NCI-H1694 treated with DMSO at 0.1 percent for 48 hours (cell line): ENCODE measurements at places on chromosomes 1 and 21.
A peak's percentile ranks its signal among the peaks of the same experiment; 100 is the strongest.

- DNase-seq = no peak
Observed at GRCh38 chr1:236058141-236058934, 6.6 kb downstream of the NID1 start.

- DNase-seq = no peak
Observed at GRCh38 chr1:29966526-29967045, 730.3 kb downstream of the PTPRU start.

DNA sequence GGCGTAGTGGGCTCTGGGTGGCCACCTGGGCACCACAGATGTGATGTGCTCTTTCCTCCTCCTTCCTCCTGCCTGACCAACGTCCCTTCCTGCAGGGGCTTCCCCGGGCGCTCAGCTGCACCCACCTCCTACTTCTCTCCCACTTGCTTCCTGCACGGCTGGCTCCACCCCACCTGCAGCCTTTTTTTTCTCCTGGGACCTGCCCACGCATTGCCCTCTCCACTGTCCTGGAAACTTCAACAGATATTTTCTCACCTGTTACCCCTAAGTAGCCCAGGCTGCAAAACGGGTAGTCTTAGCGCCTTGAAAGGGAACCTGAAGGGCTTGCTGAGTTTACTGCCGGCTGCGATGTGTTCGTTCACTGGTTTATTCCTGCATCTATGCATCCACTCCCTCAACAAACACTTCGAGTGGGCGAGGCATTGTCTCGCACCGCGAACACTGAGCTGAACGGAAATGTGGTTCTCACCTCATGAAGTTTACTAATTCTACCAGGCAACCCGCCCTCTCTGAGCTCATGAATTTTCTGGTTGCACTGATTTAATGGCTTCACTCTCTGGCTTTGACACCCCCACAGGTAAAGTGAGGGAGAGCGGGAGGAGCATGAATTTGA lies 23.6 kb downstream of the ZBTB18 start:
- no peak for DNase-seq

- DNase-seq = no peak
Observed at GRCh38 chr1:86324130-86324822, 71.8 kb downstream of the ODF2L start.

- DNase-seq = no peak
Observed at GRCh38 chr1:235726557-235726956, 77.0 kb upstream of the GNG4 start.

- peak; percentile 3 for DNase-seq
Observed at GRCh38 chr1:56788588-56788987, 30.6 kb downstream of the FYB2 start.

- DNase-seq = no peak
Observed at GRCh38 chr1:165787741-165788140, 19.1 kb upstream of the TMCO1 start.

GRCh38 chr1:215672482-215672881 lies 105.4 kb downstream of the KCTD3 start:
- DNase-seq = no peak

DNA sequence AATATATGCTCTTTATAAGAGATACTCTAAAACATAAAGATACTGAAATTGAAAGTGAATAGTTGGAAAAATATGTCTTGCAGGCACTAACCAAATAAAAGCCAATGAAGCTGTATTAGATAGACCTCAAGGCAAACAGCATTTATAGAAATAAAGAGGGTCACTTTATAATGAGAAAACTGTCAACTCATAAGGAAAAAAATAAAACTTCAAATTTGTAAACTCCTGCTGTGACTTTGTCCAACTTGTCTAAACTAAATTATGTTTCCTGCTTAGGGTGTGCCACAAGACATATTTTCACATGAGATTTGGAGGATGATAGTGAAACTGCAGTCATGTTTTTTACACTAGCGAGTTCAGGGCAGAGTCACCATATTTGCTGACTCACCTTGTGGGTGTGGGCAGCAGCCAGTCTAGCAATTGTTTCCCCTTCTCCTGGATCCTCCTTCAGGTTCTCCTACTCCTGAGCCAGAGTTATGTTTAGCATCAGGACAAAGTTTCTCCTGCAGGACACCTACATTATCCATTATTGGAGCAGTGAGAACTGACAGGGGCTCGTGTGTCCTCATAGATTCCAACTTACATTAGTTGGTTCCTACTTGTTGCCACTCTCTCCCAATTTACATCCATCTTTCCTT lies 43.8 kb downstream of the CD53 start:
- DNase-seq = no peak
